ENCODE measurements at places on chromosomes 2 and 18.

- DNase-seq = no peak
Observed at GRCh38 chr2:181041661-181042060, 61.3 kb downstream of the UBE2E3 start.

GRCh38 chr2:84782717-84783442 is 98.0 kb downstream of the TRABD2A start:
- DNase-seq = no peak

GRCh38 chr18:67222887-67223286 is 293.6 kb downstream of the DSEL start:
- no peak for DNase-seq

GRCh38 chr18:8562070-8562469 is 47.2 kb upstream of the RAB12 start:
- no peak for DNase-seq

DNA sequence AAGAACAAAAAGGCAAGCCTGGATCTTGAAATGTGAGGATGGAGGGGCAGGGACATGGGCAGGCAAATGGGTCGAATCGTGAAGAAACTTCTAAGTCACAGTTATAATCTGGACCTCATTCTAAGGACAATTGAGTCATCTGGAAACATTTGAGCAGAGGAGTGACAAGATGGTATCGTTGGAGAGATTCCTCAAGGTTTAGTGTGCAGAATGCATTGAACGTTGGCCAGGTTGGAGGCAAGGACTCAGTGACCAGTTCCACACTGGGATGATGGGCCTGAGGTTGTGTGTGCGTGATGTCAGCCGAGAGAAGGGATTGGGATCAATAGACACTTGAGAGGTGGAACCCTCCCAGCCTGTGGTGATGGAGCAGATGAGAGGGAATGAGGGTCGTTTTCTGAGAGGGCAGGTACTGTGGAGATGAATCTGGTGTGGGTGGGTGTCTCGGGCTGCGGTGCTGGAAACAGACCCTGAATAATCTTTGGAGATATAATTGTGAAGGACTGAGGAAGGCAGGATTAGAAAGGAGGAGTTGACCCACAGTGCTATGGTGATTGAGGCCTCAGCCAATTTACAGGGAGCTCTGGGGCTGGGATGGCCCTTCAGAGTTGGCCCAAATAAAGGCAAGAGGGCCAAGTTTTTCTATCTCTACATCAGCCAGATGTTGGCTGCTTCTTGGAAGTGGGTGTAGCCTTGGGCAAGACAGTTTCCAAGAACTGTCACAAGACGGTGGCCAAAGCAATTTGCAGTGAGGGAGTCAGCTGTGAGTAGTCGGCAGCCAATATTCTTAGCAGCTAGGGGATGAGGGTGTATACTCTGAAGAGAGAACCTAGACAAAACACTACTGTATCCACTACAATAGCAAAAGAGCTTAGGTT is 5.8 kb upstream of the ZNF532 start:
- no peak for DNase-seq
